ENCODE measurements at places on chromosomes 2 and 18.

GRCh38 chr2:234930397-234930796 is 21.4 kb upstream of the SH3BP4 start:
- no peak for DNase-seq

DNA sequence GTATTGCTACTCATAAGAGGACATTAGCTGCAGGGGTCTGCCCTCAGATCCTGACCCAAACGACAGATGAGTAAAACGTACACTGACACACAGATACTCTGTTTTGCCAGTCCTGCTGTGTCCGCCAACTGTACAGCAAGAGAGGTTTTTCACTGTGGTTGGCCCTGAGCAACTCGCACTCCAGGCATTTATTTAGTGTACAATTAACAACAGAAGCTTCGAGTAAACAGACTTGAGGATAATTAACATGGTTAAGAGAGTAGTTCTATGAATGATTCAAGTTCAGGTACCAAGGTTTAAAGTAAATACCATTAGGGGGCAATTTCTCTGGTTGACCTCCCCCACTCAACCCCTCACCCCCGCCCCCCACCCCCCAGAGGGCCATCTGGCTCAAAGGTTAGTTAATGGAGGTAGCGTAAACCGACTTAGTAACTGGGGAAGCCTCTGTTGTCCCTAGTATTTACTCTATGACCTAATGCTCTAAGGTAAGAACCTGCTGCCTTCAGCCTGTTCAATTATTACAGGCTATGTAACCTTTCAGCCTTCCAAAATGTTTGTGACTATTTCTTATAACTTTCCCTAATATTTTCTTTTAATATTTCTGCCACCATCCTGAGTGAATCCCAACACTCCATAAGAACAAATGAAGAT is 103.9 kb upstream of the XIRP2 start:
- no peak for DNase-seq

DNA sequence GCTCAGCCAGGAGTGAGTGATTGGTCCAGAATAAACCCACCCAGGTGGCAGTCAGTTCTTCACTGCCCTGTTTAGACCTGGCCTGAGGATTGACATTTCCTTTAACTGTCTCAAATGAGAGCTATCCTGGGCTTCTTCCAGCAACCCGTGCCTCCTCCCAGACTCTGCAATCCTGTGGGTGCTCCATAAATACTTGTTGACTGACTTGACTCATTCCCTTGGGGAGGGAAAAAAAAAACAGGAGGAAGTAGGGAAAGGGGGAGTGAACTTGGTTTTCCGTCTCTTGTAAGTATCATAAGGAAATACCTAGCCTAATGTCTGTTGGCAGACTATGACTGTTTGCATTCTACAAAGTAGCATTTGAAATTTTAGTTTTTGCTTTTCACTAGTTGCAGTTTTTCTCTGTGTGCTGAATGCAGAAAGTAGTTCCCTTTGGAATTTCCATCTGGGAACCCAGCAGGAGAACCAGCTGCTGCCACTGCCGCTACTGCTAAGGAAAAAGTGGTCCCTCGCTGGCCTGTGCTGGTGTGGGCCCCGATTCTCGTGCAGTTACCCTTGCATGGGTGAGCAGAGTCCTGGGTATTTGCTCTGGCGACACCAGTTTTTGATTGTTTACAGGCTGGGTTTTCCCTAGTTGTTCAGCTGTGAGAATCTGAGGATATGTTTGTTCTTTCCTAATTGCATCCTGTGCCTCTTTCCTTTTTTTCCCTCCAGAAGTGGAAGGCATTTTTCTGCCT is 78.8 kb downstream of the TGOLN2 start:
- no peak for DNase-seq

- DNase-seq: no peak
These were observed 103.9 kb upstream of the PPP1CB start for GRCh38 chr2:28647682-28648081.

GRCh38 chr2:75528221-75528977 is 32.3 kb downstream of the EVA1A start:
- no peak for DNase-seq

DNA sequence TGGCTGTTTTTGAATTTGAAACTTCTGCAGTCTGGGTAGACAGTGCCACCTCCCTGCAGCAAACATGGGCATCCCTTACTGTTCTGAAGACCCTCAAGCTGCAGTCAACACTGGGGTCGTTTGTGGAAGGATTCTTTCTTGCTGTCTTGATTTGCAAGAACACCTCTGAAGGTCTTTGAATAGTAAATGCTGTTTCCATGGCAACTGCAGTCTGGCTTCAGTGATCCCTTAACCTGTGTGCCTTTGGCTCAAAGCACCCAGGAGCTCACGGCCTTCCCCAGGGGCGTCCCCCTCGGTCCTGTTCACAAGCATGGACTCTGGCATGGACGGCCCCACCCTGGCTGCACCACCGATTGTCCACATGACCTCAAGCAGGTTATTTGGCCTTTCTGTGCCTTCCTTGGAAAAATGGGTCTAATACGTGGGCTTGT is 38.3 kb downstream of the LRRFIP1 start:
- no peak for DNase-seq

DNA sequence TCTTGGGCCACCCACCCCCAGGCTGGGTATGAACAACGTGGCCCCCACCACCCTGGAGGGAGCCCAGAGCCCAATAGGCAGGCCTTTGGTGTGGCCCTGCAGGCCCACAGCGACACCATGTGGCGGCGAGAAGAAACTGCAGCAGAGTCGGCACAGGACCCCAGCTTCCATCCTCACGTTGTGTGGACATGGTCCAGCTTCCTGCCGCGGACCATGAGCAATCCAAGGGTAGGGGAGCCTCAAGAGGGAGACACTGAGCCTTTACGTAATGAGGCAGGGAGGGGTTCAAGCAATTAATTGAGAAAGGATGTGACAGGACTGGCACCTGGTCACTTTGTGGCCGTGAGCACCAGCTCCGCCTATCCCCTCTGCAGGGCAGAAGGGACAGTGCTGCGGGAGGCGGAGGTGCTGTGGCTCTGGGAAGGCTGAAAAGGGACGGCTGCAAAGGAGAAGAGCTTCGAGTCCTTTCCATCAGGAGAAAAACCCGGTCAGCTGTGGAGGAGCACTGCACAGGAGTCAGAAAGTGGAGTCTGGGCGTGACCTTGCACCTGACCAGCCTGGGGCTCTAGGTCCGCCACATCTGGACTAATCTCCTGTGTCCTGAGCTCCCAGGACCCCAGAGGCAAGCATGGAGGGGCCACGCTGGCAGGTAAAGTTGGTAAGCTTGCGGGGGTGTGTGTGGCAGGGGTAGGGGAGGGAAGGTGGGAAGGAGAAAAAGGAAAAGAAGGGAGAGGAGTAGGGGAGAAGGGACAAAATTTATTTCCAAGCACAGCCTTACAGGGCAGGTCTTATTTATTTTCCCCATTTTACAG is 44.9 kb downstream of the TMEM37 start:
- no peak for DNase-seq

DNA sequence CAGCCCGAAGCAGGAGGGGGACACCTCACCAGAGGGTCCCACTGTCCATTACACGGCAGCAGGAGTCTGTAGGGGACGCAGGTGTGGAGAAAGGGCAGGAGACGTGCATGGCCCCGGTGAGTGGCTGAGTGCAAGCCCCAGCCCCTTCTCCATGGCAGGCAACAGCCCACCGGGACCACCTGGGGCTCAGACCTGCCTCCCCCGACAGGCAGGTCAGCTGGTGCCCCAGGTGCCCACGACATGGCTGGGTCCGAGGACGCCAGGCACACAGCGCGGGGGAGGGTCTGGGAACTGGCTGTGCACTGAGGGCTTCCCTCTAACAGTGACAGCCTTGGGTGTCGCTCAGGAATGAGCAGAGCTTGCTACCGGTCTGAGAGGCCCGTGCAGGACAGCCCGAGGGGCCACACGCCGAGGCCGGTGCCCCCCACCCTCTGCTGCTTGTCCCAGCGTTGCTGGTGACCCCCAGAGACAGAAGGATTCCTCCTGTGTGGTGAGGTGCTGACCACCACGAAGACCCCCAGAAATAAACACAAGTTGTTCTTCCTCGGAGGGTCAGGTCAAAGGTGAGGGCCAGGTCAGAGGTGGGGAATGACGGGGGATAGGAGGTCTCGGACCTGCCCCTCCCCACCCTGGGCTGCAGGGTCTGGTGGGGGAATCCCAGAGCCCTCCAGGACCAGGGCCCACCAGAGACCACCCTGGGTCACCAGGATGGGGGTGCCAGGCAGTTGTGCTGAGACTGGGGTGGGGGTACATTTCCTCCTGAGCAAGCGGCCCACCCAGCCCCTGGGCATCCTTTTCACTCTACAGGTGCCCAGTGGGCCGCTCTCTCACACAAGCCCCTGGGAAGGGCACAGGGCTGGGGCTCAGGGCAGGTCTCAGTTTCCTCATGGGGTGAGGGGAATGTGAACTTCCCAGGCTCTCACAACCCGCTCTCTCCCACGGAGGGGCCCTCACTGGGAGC is 50.6 kb downstream of the SLC66A2 start:
- no peak for DNase-seq

DNA sequence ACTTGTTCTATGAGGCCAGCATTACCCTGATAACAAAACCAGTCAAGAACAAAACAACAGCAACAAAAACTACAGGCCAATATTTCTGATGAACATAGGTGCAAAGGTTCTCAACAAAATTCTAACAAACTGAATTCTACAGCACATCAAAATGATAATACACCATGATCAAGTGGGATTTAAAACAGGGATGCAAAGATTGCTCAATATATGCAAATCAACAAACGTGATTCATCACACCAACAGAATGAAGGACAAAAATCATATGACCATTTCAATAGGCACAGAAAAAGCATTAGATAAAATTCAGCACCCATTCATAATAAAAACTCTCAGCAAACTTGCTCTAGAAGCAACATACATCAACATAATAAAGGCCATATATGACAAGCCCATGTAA is 173.6 kb downstream of the CAMKMT start:
- DNase-seq: no peak

- DNase-seq: no peak
These were observed 49.0 kb downstream of the SETBP1 start for GRCh38 chr18:44729631-44730101.

DNA sequence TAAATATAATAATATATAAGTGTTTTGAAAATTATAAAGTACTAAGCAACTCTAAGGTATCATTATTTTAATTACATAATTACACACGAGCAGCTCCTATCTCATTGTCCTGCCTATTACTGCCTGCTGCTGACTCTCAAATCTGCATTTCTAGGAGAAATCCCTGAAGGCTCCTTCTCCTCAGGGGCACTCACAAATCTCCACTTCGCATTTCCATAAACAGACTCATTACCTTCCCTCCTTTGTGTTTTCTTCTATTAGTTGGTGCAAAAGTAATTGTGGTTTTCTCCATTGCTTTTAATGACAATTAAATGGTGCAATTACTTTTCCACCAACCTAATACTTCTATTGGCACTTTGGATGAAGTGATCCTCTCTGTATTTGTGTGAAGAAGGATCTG is 135.0 kb upstream of the HNMT start:
- DNase-seq: no peak

- DNase-seq: no peak
These were observed 27.5 kb downstream of the REEP1 start for GRCh38 chr2:86309966-86310365.

DNA sequence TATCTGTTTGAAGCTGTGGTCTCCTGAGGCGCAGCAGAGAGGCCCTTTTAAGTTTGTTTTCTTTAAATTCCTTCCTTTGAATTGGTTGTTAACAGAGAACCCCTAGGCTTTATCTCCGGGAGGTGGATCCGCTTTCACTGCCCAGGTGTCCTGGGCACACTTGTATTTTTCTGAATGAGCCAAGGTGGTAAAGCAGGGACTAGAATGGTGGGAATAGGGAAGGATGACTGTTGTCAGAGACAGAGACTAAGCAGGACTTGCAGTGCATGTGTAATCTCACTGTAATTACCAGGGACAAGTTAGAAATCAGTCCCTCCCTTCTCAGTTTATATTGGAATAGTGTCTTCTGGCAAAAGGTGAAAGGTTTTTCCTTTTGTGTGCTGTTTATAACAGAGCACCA is 72.8 kb downstream of the PHLPP1 start:
- DNase-seq: no peak

GRCh38 chr2:158600155-158600802 is 143.5 kb downstream of the PKP4 start:
- no peak for DNase-seq

- no peak for DNase-seq
These were observed 90.6 kb upstream of the WDR75 start for GRCh38 chr2:189350540-189351209.

GRCh38 chr2:170745305-170745704 is 24.9 kb upstream of the ERICH2 start:
- DNase-seq: no peak

DNA sequence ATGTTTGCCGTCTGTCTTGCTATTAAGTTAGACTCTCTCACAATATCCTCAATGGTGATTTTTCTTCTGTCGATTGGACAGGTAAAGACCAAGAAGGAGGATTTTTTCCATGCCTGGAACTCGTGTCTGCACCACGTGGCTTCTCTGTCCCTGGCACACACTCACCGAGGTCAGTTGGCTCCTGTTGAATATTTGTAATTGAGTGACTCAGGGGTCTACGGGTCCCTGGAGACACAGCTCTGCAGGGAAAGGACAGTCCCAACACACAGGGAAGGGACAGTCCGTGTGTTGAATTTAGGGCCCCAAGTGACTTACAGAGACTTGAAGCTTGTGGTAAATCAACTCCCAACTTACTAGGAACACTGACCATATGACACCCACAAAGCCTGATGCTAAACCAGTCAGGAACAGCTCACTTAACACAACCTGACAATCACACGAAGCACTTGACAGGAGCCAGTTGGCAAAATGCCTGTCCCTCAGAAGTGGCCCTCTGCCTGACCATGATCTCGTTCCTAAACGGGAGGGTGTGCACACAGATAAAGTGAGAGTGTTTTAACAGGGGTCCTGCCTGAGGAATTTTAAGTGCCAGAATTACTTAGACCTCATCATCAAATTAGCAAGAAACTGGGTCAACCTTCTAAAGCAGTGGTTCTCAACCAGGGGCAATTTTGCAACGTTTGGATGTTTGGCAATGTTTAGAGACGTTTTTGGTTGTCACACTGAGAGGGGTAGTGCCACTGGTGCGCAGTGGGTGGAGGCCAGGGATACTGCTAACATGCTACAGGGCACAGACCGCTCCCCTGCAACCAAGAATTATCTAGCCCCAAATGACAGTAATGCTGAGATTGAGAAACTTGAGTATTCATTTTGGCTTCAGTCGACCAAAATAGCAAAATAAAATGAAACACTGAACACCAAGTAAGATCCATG is 88.9 kb upstream of the BCL2L11 start:
- DNase-seq: no peak

- no peak for DNase-seq
These were observed 230.5 kb downstream of the MYCN start for GRCh38 chr2:16170675-16171424.

DNA sequence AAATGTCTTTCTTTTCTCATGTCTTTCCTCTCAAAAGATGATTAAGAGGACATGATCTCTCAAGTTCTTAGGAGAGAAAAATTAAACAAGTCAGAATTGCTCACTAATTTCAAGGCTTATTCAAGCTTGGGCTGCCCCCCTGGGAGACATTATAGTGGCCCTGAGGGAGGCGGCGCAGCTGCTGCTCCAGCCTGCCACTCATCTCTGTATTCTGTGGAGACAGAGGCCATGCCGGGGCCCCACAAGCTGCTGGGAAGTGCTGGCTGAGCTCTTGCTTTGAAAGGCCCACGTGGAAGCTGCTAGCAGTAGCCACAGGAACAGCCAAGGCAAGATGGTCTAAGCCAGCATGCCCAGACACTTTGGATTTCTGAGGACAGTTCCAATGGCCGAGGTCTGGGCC is 267.4 kb downstream of the LNPK start:
- DNase-seq: no peak

All from stimulated activated CD4-positive, alpha-beta T cell treated with anti-CD3 and anti-CD28 coated beads, Interleukin-1b, Interleukin-23, amount 100 ng/mL, for 1 hour (primary cell).